ENCODE measurements at places on chromosomes 13 and 19. TPM values are rescaled to one million over a fixed set of nuclear protein-coding genes. Genes with fewer than 3 reads are reported as not detected.

SBK2 gene
- 0.99 TPM for total RNA-seq

GSK3A gene
- 34.3 TPM for total RNA-seq

ZNF93 gene
- total RNA-seq = 27.5 TPM

RGL3 gene
- 2.5 TPM for total RNA-seq

GARRE1 gene
- 49.4 TPM for total RNA-seq

IQCN gene
- total RNA-seq = 3.1 TPM

NLRP4 gene
- total RNA-seq = not detected

RTBDN gene
- total RNA-seq = 8.6 TPM

Data from camera-type eye (tissue), 1 donor.